ENCODE measurements at places on chromosomes 1 and 21.

- no peak for DNase-seq
Measured at GRCh38 chr1:84117868-84118267, 26.2 kb upstream of the PRKACB start.

DNA sequence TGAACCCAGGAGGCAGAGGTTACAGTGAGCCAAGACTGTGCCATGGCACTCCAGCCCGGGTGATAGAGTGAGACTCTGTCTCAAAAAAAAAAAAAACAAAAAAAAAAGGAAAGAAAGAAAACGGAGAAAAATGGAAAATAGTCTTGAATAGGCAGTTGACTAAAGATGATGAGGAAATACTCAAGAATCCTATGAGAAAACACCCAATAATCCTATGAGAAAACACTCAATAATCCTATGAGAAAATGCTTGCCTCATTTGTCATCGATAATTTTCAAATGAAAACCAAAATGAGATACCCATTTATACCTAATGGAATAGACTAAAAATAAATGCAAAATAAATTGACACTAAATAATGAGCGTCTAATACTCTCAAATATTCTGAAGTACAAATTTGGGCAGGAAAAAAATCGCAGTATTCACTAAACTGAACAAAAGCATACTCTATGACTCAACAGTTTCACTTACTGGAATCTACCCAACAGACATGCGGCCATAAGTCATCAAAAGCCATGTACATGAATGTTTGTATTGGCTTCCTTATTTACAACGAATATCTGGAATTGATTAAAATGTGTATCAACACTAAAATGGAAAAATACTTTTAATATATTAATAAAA is 733.9 kb upstream of the CHRM3 start:
- DNase-seq, result no peak

GRCh38 chr1:39076127-39076798 is 50.1 kb downstream of the NDUFS5 start:
- DNase-seq, result no peak

- DNase-seq, result no peak
Measured at GRCh38 chr1:99697580-99697979, 51.7 kb downstream of the PALMD start.

- DNase-seq, result no peak
Measured at GRCh38 chr1:240792915-240793529, 181.1 kb upstream of the GREM2 start.

DNA sequence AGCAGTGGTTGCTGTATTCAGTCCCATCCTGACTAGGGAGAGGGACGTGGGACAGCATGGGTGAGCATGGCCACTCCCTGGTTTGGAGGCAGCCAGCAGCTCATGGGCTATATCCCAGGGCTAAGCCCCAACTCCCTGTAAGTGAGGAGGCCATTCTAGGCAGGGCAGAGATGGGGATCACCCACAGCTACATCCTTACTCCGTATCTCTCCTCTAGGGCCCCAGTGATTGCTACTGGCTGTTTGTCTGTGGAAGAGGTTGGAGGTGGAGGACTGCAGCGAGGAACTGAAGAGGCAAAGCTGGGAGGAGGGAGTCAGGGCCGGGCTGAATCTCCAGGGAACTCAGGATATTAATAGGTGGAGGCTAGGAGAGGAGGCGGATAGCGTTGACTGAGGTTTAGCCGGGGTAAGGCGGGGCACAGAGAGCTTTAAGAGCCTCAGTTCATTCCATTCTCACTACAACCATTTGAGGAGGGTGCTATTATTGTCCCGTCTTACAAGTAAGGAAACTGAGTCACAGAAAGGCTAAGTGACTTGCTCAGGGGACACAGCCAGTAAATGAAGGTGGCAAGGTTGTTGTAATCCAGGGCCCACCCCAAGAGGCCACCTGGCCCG is 6.8 kb downstream of the OLIG2 start:
- peak; percentile 28 for DNase-seq

- no peak for DNase-seq
Measured at GRCh38 chr1:84298328-84298683, 3.2 kb upstream of the SAMD13 start.

DNA sequence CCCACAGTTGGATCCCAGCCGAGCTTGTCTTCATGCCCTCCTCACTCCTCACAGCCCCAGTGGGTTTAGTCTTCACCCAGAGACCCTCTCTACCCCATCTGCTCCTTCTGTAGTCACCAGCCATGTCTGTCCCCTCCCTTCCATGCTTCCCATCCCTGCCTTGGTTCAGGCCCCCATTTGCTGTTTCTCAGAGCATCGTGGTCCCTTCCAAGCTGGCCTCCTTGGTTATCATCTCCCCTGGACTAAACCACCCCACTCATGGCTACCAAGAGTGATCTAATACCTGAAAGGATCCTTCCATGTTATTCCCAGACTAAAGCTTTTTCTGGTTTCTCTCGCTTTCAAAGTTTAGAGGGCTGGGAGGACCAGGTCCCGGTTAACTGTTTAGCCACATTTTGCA is 8.3 kb downstream of the CNIH3 start:
- DNase-seq, result no peak

- no peak for DNase-seq
Measured at GRCh38 chr1:70092526-70092925, 112.9 kb downstream of the LRRC40 start.

DNA sequence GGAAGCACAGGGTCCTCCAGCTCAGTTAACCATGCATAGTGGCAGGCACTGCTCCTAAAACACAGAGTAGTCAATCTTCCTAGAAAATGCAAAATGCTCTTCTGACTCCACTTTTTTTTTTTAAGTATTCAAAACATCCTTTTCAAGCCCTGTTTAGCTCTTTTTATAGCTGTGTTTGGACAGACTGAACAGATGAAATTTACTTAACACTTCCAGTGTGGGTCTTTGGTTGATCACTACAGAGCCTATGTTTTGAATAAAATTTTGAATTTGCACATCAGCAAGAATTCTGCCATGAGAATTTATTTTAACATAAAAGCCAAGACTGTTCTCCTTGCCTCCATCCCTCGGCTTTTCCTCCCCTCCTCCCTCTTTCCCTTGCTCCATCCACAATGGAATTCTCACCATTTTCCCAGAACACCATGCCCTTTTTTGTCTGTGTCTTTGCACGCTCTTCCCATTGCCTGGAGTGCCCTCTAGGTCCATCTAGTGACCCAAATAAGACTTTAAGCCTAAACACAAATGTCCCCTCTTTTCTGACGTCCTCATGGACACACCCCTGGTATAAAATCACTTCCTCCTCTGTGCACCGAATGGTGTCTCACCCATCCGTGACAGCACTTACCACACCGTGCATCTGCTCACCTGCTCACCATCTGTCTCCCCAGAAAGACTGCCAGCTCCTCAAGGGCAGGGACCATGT is 24.0 kb upstream of the CPT2 start:
- DNase-seq, result no peak

DNA sequence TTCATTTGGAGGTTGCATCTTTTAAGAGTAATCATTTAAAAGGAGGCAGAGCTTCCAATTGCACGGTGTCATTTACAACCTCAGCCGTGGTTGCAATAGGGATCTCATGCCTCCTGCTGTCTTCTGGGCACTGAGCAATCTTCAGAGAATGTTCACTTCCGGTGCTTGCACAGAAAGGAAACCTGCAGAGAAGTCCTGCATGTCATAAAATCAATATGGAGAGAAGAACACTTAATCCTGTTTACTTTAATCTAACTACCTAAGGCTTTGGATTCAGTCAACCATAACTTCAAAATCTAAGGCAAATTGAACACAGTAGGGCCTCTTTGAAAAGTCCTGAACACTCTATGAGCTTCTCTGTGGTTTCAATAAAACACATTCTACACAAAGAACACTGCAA is 11.3 kb upstream of the MAP10 start:
- DNase-seq, result peak; percentile 5

- no peak for DNase-seq
Measured at GRCh38 chr1:9723926-9724325, 72.4 kb downstream of the PIK3CD start.

DNA sequence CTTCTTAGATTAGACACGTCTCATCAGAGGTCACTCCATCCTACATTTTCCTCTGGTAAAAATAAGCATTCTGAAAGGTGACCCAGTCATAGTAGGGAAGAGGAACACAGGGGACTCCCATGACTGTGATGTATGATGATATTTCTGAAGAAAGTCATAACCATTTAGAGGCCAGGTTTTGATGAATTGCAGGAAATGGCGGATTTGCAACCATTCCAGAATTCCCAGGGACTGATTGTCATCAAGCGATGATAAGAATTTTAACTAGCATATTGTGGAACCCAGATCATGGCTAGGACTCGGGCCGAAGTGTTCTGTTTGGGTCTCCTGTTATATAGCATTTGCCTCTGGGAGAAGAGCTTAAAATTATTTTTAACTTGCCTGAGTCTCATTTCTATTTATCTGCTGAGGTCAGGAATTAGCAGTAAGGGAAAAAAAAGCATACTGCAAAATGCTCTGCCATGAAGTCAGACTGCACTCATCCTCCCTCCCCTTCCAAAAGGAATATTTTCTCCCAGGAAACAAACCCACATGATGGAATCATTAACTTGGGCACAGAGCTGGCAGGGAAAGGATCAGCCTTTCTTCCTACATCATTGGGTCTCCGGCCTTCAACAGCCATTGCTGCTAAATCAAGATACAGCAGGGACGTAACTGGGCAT is 286.7 kb downstream of the HLX start:
- no peak for DNase-seq

DNA sequence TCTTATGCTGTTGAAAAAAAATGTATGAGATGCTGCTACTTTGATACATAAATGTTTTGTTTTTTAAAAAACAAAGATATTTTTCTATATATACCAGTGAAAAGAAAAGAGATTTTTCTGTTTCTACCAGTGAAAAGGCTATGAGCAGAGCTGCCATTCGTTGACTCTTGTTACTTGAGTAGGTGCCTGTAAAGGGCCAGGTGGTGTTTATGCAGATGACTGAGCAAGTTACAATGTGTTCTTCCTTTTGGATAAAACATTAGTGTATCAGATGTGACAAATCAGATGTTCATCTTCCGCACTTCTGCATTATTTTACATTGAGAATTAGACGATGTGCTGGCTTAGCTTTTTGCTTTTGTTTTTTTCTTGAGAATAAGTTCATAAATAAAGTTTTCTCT is 45.4 kb downstream of the BARHL2 start:
- peak; percentile 4 for DNase-seq

- DNase-seq, result no peak
Measured at GRCh38 chr1:21931171-21932093, 5.7 kb downstream of the HSPG2 start.

DNA sequence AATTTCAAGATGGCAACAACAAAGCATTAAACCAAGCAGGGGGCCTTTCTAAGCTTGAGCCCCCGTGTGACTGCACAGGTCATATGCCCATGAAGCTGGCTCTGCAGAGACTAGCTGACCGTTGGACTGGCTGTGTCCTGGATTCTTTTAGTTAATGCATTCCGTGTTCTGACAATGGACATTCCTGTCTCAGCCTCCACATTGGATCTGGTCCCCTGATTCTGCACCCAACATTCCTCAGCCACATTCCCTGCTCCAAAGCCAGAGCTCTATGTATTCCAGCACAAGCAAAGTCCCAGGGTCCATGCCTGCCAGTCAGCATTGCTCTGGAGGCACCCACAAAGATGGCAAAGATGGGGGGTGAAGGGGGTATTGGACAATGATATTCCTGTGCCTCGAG is 5.1 kb upstream of the NAV1 start:
- no peak for DNase-seq

GRCh38 chr1:216814576-216815259 is 91.5 kb upstream of the ESRRG start:
- peak; percentile 28 for DNase-seq

DNA sequence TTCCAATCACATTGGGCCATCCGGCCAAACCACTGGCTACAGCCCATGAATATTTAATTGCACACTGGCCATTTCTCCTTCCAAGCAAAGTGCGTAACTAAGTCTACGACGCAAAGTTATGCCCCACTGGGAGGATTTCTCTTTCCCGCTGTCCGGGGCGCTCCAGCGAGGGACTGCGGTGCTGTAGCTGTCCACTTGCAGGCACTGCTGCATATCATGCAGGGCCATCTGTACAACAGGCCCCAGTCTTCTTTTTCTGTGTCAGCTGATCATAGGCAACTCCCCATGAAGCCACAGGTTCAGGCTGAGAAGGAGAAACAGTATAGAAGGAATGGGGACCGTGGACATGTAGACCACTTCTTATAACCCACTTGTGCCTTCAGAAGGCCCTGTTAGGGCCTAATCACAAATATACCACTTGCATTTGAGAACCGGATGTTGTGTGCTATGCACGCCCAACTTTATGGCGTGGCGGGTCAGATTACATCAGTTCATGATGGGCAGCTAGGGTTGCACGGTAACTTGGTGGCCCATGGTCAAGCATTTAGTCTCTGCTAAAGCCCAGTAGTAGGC is 58.0 kb downstream of the ADSS2 start:
- no peak for DNase-seq

GRCh38 chr1:13722808-13723360 is 22.9 kb downstream of the PRDM2 start:
- no peak for DNase-seq

DNA sequence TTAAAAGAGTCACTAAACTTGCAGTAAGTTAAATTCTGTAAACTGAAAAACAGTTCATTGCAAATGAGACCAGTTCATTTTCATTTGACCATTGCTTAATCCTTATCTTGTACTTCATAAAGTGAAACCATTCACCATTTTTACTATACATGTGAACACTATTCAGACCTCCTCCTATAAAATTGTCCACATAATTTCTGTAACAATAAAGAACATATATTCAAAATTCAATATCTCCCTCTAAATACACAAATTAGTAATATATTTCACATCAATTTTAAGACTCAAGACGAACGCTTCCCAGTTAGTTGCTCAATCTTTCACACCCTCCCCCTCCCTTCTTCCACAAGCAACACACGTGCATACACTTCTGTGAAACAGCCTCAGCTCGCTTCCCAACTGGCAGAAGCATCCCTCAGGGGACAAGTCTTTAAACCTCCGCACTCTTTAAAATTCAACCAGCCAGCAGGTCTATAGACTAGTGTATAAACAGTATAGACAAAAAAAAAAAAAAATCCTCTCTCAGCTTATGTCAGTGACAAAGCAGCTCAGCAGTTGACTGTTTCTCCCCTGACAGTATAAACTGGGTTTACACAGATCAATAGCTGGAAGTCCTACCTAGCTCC is 99.6 kb downstream of the DENND1B start:
- DNase-seq, result peak; percentile 41

GRCh38 chr1:93522721-93523120 is 74.8 kb downstream of the FNBP1L start:
- no peak for DNase-seq

DNA sequence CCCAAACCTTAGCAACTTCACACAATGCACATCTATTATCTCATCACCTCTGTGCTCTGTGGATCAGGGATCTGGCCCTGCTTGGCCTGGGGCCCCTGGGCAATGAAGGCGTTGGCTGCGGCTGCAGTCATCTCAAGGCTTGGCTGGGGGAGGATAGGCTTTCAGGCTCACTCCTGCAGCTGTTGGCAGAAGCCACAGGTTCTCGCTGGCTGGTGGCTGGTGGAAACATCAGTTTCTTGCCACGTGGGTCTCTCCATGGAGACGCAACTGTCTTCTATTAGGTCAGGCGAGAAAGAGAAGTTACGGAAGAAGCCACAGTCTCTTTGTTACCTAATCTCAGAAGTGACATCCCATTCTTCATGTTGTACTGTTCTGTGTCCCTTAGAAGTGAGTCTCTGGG is 3.6 kb upstream of the NPPA start:
- DNase-seq, result no peak

Data from retina (tissue), 1 donor.